ENCODE measurements at places on chromosomes 4 and X.

DNA sequence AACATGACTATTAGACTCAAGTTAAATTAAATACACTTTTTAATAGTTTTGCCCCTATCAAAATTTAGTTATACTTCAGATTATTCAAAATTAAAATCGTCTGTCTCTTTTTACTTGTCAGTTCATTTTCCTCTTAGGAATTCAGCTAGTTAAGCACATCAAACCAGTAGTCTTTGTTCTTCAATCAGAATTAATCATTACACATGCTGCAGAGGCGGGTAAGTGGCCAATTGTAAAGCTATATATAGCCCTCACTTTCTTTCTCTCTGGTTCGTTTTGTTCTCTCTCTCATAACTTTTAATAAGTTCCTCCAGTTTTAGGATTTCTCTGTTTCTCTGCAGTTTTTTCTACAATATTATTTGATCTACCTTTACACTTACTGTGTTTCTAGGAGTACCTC, 359.1 kb upstream of the PABPC4L start:
- DNase-seq: no peak

GRCh38 chr4:81627590-81627989, 155.9 kb upstream of the RASGEF1B start:
- DNase-seq: no peak

GRCh38 chr4:15777697-15778288, 335 bp upstream of the CD38 start:
- no peak for DNase-seq

GRCh38 chr4:74875451-74875850, 57.5 kb upstream of the PARM1 start:
- DNase-seq: no peak

GRCh38 chrX:44544036-44544435, 1.4 kb upstream of the FUNDC1 start:
- DNase-seq: no peak

GRCh38 chrX:17706676-17707075, 30.6 kb upstream of the SCML1 start:
- DNase-seq: peak; percentile 31

- no peak for DNase-seq
Measured at GRCh38 chr4:174181827-174182226, 101.6 kb downstream of the FBXO8 start.

DNA sequence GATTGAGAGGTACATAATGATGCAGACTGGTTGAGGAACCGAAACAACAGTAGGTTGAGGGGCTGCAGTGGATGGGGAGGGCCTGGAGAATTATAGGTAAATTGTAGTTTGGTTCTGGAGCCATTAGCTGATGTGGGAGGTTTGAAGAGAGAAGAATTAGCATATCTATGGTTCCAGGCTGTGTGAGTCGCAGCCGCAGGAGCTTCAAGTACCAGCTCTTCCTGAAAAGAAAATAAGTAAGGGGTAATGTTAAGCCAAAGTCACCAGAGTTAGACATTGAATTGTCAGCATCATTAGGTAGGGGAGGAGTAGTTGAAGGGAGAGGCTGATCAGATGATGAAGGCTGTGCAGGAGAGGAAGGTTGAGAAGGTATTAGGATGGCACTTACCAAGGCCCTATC, 29.5 kb downstream of the PF4 start:
- no peak for DNase-seq

DNA sequence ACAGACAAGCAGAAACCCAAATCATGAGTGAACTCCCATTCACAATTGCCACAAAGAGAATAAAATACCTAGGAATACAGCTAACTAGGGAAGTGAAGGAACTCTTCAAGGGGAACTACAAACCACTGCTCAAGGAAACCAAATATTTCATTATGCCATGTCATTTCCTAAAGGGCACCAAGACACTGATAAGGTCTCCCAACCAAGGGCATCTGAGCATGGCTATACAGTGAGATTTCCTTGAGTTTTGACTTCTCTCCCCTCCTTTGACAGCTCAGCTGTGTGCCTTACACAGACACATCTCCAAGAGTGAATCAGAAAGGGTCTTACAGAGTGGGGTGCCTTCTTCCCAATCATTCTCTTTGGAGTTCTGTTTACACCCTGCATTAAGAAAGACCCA, 40.4 kb downstream of the PCDH7 start:
- DNase-seq: no peak

DNA sequence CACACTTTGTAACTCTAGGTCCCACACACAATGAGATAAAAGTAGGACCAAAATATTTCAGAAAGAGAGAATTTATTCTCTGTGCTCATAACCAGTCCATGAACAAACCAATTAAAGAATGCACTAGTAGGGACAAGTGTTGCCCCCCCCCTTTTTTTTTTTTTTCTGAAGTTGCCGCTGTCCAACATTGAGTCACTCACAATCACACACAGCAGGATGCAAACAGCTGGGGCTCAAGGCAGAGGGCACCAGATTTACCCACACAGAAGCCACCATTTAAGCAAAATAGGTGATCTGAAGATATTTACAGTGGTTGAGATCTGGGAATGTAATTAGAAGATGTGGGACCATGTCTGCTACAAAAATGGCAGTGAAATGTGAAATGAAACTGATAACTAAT, 850.9 kb upstream of the SLIT2 start:
- DNase-seq: no peak

DNA sequence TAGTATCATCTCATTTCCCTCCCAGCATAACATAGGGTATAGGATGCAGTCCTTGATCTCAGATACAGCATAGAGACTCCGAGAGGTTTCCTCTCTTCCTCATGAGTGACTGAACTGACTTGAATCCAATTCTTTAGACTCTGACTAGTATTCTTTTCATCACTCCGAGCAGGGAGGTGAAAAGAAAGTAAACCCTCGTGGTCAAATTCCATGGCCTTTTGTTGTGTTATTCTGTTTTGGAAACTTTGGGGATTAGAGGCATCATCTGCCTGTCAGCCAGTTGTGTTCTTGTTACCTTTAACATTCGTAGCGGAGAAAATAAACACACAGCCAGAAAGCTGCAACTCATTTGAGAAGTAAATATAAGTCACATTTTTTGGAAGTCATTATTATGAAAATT, 206.6 kb downstream of the ARHGAP10 start:
- DNase-seq: no peak

- no peak for DNase-seq
Measured at GRCh38 chr4:21117541-21118180, 417.4 kb downstream of the PACRGL start.

- no peak for DNase-seq
Measured at GRCh38 chrX:39396358-39396995, 595.2 kb downstream of the MID1IP1 start.
